ENCODE measurements at places on chromosomes 1 and 21.

DNA sequence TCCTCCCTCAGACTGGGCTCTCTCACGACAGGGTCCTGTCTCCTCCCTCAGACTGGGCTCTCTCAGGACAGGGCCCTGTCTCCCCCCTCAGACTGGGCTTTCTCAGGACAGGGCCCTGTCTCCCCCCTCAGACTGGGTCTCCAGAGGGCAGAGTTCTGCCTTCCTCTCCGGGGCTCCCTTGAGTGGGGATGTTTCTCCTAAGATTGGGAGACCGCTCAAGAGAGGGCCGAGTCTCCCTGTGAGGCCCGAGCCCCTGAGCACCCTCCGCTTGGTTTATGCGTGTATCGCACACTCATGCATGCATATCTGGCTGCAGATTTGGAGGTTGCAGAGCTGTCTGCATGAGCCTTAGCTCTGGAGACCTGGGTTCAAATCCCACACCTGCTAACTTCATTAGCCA, 39.3 kb upstream of the CSF3R start:
- no peak for DNase-seq

GRCh38 chr21:32348604-32349332, 44.0 kb downstream of the URB1 start:
- DNase-seq, result no peak

DNA sequence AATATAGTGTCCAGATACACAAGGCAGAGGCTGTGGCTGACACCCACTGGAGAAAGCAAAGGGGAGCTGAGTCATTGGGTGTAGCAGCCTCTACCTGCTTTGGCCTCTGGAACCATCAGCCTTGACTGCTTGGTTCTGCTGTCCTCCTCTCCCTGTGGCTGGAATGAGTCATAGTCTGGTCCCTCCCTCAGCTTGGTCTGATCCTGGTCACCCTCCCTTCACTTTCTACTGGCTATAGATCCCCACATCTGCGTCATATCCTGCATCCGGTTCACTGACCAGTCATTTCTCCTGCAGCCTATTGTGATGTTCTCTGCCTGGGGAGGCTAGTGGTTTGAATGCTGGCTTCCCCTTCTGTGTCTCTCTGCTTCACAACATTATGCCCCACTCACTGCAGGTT, 372.8 kb upstream of the DAB1 start:
- no peak for DNase-seq

DNA sequence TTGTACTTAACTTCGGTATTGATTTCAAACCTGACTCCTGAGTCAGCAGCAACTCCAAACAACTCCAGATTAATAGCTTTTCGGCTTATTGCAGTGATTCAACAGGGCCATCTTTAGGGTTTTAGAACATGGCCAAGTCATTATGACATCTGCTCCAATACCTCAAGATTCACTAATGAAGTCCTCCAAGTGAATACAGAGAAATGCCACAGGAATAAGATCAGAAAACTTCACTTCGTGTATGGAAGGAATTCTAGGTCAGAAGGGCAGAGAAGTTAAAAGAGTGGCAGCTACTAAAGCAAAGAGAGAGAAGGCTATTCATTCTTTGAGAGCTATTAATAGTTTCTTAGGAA, 7.6 kb upstream of the C1orf116 start:
- no peak for DNase-seq

- no peak for DNase-seq
Observed at GRCh38 chr1:173360487-173361063, 116.6 kb upstream of the PRDX6 start.

GRCh38 chr1:229990326-229990725, 76.7 kb upstream of the GALNT2 start:
- DNase-seq, result no peak

GRCh38 chr21:37550618-37551330, 184.2 kb downstream of the DYRK1A start:
- no peak for DNase-seq

DNA sequence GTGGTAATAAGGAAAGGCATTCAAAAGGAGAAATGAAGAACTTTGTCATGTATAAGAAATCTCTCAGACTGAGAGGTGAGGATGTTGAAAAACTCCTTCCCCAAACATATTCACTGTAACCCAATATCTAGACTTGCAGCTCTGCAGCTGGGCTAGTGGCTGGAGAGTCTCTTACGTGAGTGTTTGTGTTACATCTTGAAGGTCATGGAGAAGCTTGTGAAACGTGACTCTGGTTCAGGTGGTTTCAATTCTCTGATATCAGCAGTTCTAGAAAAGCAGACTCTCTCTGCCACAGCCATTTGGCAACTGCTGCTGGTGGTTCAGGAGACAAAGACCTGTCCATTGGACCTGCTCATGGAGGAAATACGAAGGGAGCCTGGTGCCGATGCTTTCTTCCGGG, 55.0 kb upstream of the EPHA8 start:
- DNase-seq, result no peak

DNA sequence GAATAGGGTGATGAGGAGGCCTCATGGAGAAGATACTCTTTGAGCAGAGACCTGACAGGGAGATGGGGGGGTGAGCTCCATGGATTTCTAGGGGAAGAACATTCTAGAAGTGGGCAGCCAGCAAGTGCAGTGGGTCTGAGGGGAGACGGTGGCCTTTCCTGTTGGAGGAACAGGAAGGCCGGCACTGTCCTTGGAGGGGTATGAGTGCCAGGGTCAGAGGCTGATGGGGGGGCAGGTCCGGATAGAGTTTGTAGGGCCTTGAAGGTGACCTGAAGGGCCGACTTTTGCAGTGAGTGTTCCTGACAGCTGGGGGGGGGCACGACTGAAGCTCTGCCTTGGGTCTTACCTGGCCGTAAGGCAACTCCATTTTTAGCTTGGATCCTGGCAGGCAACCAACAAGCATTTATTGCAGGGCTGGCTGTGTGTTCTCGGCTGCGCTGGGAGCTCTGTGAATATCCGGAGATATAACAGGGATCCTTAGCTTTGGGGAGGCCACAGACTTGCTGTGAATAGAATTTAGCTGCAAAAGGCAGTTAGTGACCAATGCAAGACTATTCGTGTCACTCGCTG, 130.6 kb downstream of the MRPS6 start:
- DNase-seq, result no peak

GRCh38 chr1:14549897-14550620, 48.4 kb upstream of the KAZN start:
- DNase-seq, result no peak

DNA sequence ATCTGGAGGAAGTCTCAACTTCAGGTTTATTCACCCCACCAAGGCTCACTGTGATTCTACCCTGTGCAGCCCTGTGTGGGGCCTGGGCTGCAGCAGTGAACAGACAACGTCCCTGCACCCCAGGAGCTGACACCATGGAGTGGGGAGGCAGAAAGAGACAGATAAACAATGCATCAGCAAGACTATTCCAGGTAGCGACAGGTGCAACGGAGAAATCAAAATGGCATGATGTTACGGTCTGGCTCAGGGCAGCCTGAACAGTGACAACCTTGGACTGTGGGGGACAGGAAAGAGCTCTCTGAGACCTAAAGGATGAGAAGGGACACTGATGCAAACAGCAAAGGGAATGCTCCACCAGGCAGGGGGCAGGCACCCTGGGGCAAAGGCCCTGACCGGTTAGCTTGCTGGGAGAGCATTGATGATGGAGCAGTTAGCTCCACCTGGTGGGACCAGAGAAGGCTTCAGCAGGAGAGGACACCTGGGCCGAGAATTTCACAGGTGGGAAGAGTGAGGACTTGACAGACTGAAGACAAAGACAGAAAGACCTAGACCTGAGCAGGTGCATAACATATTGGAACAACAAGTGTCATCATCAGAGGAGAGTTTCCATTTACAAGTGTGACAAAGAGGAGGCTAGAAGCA, 589.9 kb downstream of the MATN1 start:
- DNase-seq, result no peak

DNA sequence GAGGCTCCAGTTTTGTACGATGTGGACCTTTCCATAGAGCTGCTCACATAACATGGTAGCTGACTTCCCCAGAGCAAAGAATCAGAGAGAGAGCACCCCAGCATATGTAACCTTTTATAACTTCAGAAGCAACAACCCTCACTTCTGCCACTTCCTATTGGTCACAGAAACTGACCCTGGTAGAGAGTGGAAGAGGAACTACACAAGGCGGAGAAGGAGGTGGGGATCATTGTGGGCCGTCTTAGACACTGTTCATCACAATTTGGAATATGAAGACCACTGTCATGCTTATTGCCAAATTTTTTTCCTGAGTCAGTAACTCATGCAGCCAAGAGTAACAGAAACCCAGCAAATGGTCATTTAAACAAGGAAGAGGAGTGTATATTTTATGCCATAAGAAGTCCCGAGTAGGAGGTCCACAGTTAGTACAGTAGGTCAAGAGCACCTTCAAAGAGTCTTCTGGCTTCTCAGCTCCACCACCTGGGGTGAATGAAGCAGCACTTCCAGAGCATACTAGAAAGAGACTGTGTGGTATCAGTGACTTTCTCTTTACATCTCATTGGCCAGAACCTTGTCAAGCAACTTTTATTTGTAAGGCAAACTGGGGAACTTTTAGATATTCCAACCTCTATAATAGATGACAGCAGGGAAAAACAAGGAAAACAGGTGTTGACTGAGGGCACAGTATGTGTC, 71.8 kb downstream of the ODF2L start:
- no peak for DNase-seq

All from GF-D8 (cell line).